Activated T-cell treated with anti-CD3 and anti-CD28 coated beads for 48 hours (primary cell): ENCODE measurements at places on chromosomes 3 and 15.

- DNase-seq: no peak
Measured at GRCh38 chr3:106710596-106710995, 666.6 kb upstream of the CCDC54 start.

DNA sequence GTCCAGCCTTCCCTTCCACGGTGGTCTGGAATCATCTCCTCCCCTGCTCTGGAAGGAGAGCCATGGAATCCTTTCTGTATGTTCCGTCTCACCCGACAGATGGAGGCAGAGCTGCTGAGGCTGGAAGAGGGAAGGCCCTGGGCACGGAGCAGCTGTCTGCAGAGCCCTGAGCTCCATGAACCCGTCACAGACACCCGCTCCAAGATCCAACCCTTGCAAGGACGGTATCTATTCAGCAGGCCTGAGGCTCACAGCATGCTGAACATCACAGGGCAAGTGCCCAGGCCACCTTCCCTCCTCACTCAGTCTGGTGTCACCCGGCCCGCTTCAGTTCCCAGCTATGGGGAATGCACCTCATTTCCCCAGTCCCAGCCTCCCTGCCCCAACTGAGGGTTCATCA, 103.9 kb downstream of the LRIG1 start:
- DNase-seq: no peak

DNA sequence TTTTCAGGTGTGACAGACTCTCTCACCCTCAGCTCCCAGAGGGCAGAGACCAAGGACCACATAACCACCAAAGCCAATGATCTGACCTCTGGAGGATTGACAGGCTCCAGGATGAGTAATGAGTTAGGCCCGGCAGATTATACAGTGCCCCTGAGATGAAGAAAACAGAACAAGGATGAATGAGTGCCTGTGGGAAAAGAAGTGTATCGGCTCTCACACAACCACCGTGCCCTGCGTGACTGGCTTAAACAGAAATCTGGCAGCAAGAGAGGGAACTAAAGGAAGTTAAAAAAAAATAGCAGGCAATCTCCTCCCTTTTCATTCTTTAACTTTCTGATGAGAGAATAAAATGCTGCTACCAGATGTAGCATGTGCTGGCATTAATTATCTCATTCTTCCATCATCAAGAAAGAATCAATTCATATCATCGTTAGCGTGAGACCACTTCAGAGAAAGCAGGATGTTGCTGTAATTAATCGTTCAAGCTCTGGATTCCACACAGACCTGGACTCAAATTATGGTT, 227.5 kb upstream of the COL8A1 start:
- DNase-seq: no peak

DNA sequence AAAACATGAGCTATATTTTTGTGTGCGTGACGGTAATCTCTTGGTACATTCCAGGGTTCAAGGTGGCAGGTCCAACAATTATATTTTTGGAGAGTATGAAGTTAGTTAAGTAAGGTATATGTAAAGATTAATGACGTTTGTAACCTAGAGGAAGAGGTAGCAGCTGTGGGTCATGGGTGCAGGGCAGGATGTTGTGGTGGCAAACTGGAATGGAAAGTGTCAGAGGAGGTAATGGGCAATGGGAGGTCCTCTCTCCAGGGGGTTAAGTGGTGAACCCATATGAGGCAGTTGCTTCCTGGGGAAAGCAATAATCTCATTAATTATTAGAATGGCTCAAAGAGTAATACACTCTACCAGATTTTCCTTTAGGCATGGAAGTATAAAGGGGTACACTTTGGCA, 1.0 kb upstream of the CD200R1L start:
- peak; percentile 4 for DNase-seq

- DNase-seq: peak; percentile 63
Measured at GRCh38 chr3:39177708-39178332, 14.6 kb downstream of the XIRP1 start.
